ENCODE measurements at places on chromosomes 7 and 10.

DNA sequence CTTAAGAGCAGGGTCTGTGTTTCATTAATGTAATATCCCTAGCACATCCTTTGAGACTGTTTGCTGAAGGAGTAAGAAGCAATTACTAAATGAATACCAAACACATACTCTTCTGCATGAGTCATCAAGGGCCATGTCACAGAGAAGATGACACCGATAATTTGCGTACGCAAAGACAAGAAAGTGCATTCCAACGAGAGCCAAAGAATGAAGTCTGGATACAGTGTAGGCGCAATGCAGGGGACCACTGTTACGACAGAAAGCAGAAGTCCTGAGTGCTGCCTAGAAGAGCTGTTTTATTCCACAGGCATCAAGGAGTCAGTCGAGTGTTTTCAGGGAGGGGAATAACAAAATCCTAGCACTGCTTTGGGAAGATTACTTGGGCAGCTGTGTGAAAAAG is 62.7 kb downstream of the VPS41 start:
- DNase-seq = no peak

GRCh38 chr10:84008878-84009277 is 130.4 kb upstream of the GHITM start:
- DNase-seq = peak; percentile 15

GRCh38 chr7:115153176-115153575 is 231.3 kb downstream of the MDFIC start:
- DNase-seq = no peak

- DNase-seq = no peak
Observed at GRCh38 chr7:130721486-130722277, 12.3 kb downstream of the KLF14 start.

DNA sequence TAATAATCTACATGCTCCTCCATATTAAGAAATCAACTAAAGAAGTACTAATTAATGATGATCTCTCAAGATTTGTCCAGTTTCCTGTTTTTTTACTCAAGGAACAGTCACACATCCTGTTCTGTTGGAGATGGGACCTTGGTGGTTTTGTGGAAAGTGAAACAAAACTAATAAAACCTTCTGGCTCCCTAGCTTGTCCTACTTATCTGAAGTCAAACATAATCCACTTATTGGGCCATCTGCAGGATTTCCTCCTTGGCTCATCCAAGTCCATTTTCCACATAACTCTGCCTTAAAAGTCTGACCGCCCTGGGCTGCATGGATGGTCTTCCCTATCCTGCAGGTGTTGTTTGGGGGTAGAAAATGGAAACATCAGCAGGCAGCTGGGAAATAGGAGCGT is 39.4 kb upstream of the TARP start:
- DNase-seq = no peak

DNA sequence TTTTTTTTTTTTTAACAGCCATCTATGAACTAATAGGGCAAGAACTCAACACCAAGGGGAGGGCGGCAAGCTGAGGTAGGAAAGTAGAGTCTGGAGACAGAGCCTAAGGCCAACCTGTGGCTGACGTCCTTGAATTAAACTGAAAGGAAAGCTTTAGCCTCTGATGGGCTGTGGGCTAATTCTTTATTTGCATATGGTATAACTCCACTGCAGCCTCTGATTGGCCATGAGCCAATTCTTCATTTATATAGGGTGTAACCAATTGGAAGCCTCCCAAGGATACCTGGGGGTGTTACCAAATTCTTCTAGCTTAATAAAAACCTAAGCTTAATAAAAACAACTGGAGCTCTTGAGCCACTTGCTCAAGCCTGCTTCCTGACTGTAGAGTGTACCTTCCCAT is 10.3 kb downstream of the TYW1 start:
- no peak for DNase-seq

DNA sequence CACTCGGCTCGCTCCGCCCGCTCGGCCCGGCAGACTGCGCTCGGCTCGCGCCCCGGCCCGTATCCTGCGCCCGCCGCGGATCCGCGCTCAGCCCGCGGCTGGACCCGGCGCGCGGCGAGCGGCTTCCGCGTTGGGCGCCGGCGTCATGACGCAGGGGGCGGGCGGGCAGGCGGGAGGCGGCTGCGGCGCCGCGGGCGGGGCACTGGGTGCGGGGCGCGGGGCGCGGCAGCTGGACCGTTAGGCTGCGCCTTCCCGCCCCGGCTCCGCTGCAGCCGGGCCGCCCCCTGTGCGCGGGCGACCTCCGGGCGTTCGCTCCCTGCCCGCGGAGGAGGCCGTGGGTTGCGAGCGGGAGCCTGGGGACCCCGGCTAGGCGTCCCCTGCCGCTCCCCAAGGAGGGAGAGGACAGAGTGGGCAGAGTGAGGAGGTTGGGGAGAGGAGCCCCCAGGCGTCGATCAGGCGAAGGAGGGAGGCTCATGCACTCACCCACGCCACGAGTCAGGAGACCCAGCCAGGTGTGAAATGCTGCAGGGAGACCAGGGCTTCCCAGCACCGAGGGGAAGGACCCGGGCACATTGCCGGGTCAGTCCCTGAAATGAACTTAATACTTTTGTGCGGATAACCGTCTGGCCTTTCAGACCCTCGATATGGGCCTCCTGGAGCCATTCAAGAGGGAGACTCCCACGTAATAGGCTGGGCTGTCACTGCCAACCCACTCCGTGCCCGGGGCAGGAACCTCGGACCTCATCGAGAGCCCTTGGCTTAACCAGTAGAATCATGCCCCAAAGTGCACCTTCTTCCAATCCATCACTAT is at the start of gene PIP4K2A:
PIP4K2A (minus strand) TSS at position 100 of the 811 bp plus-strand sequence. CDS start 252 bp downstream, outside the sequence.
- DNase-seq = peak; percentile 59

DNA sequence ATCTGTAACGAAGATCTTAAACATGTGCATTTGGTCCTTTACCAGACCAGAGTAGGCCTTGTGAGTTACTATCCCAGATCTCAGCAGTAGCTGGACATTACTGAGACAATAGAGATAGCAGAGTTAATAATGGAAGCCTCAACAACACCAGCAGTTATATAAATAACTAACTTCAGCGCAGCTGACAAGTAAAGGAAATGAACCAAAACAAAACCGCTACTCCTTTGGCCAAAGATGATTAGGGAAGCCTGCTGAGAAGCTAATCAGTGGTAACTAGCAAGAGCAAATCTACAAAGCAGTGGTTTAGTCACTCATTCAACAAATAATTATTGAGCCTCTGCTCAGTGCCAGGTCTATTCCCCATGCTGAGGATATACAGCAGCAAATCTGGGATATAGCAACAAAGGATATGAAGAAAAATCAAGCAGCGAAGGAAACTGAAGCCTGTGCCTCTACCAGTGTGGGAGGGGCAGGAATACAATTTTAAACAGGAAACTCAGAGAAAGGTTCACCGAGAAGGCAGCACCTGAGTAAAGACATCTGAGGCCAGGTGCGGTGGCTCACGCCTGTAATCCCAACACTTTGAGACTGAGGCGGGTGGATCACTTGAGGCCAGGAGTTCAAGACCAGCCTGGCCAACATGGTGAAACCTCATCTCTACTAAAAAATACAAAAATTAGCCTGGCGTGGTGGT is 103.6 kb downstream of the ELMO1 start:
- no peak for DNase-seq

- no peak for DNase-seq
Observed at GRCh38 chr10:96267234-96267705, 4.1 kb downstream of the BLNK start.

- DNase-seq = no peak
Observed at GRCh38 chr10:101225846-101226421, 3.3 kb downstream of the LBX1 start.

- DNase-seq = no peak
Observed at GRCh38 chr10:97174941-97175340, 10.8 kb downstream of the SLIT1 start.
